ENCODE measurements at places on chromosomes 2 and 18.

- DNase-seq, result peak; percentile 70
These were observed 188.7 kb upstream of the SATB2 start for GRCh38 chr2:199646439-199646838.

GRCh38 chr2:159249990-159250715, 36.4 kb downstream of the WDSUB1 start:
- no peak for DNase-seq

- no peak for DNase-seq
These were observed 38.1 kb upstream of the STAT1 start for GRCh38 chr2:191051825-191052778.

GRCh38 chr2:45128580-45128997, 119.3 kb upstream of the SIX2 start:
- no peak for DNase-seq

DNA sequence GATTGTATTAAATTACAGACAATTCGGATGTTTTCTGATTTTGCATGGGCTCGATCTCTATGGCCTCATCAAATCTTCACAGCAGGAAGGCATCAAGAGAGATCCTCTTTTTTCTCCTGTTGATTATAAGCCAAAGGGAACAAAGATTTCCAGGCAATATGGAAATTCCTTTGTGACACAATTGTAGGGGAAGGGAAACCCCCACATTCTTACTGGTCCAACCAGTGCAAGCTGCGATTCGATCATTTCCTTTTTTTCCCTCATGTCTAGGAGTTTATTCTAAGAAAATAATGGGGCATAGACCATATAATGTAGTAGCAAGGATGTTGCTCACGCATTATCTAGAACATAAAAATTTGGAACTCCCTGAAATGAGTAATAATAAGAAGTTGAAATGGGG, 87.7 kb downstream of the LYPD6 start:
- DNase-seq, result no peak

GRCh38 chr2:148817210-148817708, 57.8 kb upstream of the KIF5C start:
- no peak for DNase-seq

DNA sequence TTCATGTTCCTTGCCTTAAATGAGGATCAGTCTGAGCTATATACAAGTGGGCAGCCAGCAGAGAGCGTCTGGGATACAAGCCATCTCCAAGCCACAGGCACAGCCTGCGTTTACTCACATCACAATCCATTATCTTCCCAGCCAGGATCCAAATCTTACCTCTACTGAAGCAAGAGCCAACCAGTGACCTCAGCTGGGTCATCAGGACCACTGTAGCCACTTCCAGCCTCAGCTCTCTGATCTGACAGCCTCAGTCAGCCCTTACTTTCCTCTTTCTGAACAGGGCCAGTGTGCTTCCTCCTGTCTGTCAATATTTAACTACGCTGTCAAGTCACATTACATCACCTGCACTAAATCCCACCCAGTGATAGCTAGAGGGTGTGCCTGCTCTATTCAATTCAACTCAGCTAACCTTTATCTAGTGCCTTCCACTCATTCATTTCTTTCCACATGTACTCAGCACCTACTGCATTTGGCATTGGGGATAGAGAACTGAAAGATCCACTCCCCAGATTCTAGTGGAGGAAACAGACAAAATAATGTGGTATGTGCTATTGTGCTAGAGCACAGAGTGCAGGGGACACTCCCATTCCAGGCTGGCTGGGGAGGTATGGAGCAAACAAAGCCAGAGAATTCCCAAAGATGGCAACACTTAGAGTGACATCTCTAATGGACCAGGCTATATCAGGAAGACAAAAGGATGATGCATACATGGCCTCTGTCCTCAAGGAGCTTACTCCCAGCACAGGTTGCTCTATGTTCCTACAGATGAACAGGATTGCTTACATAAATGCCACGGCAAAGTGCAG, 146.5 kb downstream of the NCKAP5 start:
- no peak for DNase-seq

DNA sequence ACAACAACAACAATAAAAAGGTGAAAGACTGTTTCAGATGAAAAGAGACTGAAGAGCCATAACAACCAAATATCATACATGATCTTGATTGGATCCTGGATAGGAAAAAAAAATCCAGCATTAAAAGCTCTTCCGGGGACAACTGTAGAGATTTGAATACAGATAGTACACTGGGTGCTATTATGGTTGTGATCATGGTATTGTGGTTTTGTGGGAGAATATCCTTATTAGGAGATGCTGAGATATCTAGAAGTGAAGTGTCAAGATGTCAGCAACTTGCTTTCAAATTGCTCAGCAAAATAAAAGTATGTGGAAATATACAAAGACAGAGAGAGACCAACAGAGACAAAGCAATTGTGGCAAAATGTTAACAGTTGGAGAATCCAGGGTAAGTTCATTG, 15.5 kb upstream of the SPATA3 start:
- no peak for DNase-seq

DNA sequence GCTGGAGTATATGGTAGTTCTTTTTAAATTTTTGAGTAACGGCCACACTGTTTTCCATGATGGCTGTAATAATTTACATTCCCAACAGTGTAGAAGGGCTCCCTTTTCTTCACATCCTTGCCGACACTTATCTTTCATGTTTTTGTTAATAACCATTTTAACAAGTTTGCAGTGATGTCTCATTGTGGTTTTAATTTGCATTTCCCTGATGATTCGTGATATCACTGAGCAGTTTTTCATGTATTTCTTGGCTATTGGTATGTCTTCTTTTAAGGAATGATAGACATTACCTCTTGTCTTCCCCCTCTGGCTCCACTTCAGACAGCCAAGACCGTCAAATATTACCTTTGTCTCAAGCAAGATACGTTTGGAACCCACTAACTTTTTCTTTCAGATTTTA, 371.1 kb upstream of the NRP2 start:
- DNase-seq, result no peak

- DNase-seq, result no peak
These were observed 13.2 kb downstream of the NRP2 start for GRCh38 chr2:205695460-205695991.

DNA sequence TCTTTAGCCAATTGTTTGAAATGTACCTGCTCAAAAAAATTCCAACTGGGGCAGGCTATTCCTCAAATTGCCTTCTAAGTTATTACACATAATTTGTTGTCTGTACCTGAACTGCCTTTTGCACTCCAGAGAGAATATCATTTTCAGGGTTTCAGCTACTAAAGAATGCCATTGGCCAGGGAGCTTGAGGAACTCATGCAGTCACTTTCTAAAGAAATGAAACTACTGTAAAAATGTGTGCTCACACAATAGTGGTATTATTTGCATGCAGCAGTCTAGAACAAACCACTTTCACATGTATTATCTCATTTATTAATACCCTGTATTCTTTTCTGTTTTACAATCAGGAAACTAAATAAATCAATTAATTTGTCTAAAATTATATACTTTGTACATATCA, 152.2 kb downstream of the PID1 start:
- no peak for DNase-seq

DNA sequence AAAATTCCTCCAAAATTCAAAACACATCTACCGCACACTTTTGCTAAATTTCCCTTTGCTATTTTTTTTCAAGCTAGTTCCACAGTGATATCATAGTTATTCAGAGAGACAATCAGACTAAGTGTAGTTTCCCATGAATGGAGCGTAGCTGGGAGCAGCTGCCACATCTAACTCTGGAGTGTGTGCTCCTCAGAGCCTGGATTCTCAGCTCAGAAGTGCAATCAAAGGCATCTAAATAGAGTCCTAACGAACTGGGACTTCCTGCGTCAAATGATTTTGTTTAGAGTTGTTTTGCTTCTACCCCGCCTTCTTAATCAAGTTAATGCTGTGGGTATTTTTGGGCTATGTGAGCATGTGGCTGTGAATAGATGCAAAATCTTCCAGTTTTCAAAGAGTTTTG, 160.3 kb downstream of the TMEM18 start:
- no peak for DNase-seq

DNA sequence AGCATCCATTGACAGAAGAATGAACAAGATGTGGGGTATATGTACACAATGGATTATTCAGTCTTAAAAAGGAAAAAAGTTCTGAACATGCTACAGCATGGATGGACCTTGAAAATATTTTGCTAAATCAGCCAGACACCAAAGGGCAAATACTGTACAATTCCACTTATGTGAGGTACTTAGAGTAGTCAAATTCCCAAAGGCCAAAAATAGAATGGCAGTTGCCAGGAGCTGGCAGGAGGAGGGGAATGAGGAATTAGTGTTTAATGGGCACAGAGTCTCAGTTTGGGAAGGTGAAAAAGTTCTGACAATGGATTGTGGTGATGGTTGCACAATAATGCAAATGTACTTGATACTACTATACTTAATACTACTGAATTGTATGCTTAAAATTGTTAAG, 193.2 kb downstream of the MBD2 start:
- no peak for DNase-seq

- DNase-seq, result no peak
These were observed 39.4 kb downstream of the GORASP2 start for GRCh38 chr2:170968205-170969003.

GRCh38 chr2:141767051-141767450, 363.8 kb downstream of the LRP1B start:
- DNase-seq, result no peak

DNA sequence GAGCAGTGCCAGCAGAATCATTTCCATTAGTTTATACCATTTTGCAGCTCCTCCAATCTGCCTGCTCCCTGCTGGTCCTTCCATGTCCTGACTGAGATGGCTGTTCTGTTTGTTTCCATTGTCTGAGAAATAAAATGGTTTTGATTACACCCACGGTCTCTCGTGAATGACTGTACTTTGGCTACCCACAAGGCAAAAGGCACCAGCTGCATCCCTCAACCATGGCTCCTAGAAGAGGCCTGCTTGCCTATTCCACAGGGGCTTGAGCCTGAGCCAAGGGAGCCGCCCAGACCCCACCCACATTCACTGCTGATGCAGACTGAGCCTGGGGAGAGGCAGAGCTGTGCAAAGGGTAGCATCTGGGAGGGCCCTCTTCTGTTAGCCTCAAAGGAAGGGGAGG, 31.2 kb downstream of the MARCHF4 start:
- no peak for DNase-seq

- DNase-seq, result no peak
These were observed 32.1 kb downstream of the FBXO48 start for GRCh38 chr2:68434981-68435380.

GRCh38 chr2:165401285-165401852, 68.1 kb upstream of the CSRNP3 start:
- DNase-seq, result no peak

GRCh38 chr2:101828673-101829334, 131.3 kb downstream of the MAP4K4 start:
- no peak for DNase-seq

DNA sequence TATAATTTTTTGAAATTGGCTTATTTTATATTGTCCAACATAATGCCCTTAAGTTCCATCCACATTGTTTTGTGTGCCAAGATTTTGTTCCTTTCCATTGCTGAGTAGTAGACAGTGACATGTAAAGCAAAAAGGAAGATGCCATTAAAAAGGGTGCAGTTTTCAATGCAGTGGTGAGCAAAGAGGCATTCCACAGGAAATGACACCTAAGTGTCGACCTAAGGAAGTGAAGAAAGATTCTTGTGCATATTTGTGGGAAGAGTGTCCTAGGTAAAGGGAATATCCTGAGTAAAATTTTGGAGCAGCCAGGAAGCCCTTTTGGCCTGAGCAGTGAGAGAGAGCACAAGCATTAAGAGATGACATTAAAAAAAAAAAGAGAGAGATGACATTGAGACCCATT, 1099.9 kb downstream of the DPP10 start:
- no peak for DNase-seq

DNA sequence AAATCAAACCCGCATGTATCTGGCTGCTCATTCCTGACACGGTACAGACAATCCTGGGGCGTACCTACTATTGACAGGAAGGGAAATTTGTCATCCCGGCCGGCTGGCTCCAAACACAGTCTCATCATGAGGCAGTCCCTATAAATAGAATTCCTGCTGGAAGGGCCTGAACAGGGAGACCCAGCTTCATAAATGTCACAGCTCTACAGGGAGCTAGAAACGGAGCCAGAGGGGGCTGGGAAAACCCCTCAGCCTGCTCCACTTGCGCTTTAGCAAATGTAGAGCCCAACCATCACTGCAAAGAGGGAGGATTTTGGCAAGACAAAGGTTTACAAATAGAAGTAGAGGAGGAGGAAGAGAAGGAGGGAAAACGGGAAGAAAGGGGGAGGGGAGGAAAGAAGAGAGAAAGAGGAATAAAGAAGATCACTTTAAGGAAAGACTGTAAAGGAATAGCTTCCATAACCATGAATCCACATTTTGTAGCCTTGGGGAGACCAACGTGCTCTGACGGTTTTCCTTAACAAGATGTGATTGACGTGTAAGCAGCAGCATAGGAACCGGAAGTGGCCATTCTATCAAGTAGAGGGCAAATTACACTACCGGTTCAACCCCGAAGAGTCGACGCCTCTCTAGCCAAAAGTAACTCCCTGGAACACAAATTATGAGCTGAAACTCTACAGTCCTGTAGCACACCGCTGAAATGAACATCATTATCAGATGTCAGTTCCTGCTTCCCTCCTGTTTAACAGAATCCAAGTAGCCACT, 56.8 kb upstream of the TTN start:
- DNase-seq, result no peak

GRCh38 chr2:236809716-236810115, 240.1 kb downstream of the ACKR3 start:
- DNase-seq, result no peak

DNA sequence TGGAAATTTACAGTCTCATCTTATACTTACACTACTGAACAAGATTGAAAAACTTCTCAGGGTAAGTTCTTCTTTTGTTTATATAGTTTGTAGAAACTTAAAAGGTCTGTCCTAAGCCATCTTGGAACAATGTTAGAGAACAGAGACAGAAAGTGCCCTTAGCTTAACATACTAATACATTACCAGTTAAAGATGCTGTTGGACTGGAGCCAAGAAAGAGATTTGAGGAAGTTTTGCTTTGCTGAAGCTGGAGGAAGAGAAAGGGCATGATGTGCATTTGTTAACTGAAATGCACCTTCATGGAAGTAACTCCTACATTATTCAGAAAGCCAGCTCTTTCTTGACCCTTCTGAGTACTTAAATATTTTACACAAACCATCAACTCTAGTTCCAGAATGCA, 66.5 kb upstream of the TNFRSF11A start:
- DNase-seq, result no peak
